CD8-positive, alpha-beta T cell (primary cell): ENCODE measurements at places on chromosomes 7 and 10.

DNA sequence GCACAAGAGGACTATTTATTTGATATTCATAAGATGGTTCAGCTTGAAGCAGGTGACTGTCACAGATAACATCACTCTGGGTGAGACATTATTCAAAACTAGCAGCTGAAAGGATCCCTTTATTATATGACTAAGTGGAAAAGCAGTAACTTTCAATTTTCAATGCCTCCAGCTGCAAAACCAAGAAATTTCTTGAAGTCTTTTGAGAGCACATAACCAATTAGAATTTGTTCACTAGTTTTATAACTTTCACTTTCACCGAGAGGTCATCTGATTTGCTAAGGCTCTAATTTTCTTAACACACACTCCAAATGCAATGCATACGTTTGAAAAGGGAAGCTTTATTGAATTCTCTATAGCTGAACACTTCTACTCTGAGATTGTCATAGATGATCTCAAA lies 88.6 kb upstream of the KLF14 start:
- no peak for DNase-seq

DNA sequence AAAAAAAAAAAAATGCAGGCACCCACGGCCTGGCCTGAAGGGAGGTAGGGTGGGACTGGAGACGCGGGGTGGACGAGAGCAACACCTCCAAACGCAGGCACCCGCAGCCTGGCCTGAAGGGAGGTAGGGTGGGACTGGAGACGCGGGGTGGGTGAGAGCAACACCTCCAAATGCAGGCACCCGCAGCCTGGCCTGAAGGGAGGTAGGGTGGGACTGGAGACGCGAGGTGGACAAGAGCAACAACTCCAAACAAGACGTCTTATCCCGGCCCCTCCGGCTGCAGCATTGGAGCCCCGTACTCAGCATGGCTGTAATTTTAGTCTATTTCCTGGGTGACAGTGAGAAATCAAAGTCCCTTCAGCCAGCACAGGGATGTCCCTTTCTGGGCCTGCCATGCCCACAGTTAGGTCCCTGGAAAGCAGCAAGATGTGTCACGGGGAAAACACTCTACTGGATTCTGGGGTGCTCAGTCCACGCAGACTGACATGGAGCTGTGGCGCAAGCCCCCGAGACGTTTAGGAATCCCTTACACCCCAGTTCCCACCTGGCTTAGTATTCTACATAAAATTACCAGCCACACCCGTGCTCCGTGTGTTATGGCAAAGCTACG lies 119.9 kb downstream of the WDR37 start:
- no peak for DNase-seq

- DNase-seq, result no peak
Measured at GRCh38 chr7:142359694-142360279, 101.9 kb upstream of the PRSS58 start.

- DNase-seq, result no peak
Measured at GRCh38 chr10:77661674-77662073, 24.1 kb upstream of the KCNMA1 start.

GRCh38 chr10:21604651-21605050 lies 70.6 kb downstream of the MLLT10 start:
- no peak for DNase-seq

- DNase-seq, result no peak
Measured at GRCh38 chr10:36380538-36380937, 738.4 kb upstream of the FZD8 start.

GRCh38 chr10:64846700-64847099 lies 1325.5 kb downstream of the REEP3 start:
- no peak for DNase-seq

DNA sequence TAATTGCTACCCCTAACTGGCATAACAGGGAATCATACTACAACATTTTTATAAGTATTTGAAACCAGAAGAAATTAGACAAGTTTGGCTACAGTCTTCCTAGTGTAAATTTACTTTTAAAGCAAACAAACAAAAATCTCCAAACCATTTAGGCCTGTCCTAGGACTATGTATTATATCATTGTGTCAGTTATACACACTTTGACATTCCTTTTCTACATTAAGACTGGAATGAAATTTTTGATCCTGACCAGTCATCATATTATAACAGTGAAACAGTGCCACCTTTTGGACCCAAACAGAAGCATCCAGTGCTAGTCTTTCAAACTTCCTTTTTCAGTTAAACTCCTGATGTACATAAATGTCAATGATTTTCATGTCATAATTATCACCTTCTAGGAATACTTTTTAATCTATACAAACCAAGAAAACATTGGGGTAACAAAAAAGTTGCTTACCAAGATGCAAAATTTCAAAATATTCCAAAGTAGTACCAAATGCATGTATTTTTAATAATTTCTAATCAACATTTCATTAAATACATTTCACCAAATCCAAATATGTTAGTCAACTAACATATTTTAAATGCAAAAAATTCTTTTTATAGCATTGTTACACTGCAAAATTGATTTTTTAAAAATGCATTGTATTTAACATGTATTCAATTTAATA lies 75.7 kb downstream of the IMMP2L start:
- no peak for DNase-seq

- no peak for DNase-seq
Measured at GRCh38 chr10:43569681-43570080, 4.7 kb downstream of the ZNF239 start.

DNA sequence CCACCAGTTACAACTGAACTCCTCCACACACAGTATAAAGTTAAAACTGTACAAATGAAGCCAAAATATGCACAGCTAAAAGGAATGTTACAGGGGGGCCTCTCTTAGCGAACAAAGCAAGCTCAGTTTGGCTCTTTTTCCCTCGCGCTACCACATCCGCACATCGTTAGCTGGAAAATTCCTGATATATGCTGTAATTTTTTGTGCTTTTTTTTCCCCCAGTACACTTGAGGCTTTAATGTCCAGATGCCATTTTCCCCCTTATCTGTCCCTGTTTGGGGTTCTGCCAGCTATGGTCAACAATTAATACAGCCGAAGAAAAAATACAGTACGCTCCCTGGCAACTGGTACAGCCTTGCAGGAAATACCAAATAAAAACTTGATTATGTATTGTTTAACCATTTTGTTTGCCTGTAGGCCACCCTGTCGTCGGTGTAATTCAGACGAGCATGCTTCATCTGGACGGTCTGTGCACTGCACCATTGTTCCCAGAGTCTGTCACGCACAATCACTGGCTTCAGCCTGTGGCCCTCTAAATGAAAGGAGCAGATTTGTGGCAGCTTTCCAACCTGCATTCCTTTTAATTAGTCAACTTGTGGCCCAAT lies 108.1 kb upstream of the FAM133B start:
- no peak for DNase-seq

DNA sequence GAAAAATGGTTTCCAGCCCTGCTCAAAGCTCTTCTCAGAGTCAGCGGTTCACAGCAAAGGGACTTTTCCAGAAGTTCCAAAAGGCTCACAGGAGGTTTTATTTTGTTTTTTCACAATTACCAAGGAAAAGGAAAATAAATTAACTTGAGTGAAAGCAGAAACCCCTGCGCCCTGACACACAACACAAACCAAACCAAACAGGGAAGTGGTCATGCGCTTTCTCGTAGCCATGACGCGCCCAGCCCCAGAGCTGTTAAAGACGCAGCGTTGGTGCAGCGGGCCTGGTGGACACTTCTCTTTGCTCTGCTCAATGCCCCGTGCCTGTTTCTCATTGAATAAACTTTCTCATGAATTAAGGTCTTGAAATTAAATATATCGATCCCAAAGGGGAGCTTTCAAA lies 134.4 kb upstream of the LYZL2 start:
- DNase-seq, result no peak

DNA sequence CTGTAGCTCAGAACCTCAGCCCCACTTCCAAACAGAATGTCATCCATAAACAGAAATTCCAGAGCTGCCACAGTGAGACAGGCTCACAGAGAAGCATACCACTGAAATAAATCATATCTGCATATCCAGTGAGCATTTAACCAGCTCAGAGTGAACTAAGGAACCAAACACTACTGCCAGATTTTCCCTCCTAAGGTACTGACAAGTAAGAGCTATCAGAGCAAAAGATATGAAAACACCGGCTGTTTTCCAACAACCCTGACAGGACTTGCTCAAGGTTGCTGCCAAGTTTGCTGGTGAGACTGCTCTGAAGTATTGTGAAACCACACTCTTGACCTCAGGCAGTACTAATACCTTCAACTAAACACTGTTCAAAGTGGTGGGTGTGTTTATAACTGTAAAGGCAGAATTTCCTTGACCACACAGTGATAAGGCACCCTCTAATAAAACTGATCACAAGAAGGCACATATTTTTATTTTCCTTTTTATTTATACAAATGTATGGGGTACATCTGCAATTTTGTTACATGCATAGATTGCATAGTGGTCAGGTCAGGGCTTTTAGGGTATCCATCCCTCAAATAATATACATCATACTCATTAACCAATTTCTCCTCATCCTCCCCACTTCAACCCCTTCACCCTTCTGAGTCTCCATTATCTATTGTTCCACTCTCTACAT lies 18.3 kb downstream of the SGMS1 start:
- DNase-seq, result no peak

GRCh38 chr7:133861876-133862275 lies 265.3 kb upstream of the LRGUK start:
- no peak for DNase-seq
